Activated naive CD8-positive, alpha-beta T cell treated with anti-CD3 and anti-CD28 coated beads, Interleukin-2, amount 50 U/mL, for 16 hours (primary cell): ENCODE measurements at places on chromosomes 7 and 10.

GRCh38 chr7:121503039-121503438, 106.9 kb upstream of the FAM3C start:
- no peak for DNase-seq

GRCh38 chr7:89145801-89146200, 350.3 kb upstream of the TEX47 start:
- DNase-seq: no peak

DNA sequence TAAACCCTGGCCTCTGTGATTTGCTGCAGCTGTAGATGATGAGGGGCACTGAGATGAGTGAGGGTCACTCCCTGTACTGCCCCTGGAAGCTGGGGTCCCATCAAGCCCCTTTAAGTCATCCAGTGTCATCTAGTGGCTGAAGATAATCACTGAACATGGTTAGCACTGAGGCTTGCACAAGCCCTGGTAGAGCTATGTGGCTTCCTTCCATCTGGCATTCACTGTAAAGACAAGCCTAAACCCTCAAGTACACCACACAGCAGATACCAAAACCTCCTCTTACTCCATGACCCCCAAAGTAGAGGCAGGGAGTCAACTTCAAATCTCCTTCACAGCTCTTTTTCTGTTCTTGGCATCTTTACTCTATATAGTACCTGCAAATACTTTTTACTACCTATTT, 72.7 kb upstream of the MRLN start:
- DNase-seq: no peak

DNA sequence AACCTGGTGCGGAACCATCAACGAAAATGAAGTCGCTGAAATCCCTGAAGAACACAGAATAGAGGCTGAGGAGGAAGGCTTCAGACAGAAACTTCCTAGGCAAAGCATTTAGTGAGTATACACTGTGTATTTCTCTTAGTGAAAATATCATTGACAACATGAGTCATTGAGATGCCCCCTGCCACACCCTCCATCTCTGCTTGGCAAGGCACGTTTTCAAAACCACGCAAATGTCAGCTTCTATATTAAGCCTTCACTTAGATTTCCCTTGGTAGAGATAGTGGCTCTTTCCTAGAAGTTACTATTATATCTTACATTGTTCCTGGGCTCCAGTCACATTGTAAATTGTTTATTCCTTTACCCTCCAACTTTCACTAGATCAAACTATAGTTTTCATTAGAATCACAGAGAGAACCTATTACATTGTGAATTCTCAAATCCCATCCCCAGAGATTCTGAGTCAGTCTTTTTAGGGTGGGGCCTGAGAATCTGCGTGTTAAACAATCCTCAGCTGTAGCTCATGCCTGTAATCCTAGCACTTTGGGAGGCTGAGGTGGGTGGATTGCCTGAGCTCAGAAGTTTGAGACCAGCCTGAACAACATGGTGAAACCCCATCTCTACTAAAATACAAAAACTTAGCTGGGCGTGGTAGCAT, 4.6 kb upstream of the SKAP2 start:
- no peak for DNase-seq

GRCh38 chr7:104901240-104901619, 112.8 kb upstream of the KMT2E start:
- DNase-seq: no peak

DNA sequence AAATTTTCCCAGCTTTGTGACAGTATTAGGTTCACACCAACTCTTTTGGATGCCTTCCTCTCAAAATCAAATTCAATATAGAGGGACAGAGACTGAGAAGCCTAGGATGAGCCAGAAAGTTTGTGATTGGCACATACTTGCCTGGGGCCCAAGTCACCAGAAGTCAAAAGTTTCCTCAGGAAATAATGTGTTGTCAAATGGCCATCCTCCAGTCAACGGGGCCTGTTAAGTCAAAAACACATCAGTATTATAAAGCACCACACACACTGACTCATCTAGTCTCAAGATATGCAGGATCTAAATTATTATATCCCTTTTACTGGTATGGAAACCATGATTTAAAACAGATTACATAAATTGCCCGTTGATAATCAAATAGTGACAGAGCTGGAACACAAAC, 158.1 kb downstream of the AHR start:
- DNase-seq: no peak

DNA sequence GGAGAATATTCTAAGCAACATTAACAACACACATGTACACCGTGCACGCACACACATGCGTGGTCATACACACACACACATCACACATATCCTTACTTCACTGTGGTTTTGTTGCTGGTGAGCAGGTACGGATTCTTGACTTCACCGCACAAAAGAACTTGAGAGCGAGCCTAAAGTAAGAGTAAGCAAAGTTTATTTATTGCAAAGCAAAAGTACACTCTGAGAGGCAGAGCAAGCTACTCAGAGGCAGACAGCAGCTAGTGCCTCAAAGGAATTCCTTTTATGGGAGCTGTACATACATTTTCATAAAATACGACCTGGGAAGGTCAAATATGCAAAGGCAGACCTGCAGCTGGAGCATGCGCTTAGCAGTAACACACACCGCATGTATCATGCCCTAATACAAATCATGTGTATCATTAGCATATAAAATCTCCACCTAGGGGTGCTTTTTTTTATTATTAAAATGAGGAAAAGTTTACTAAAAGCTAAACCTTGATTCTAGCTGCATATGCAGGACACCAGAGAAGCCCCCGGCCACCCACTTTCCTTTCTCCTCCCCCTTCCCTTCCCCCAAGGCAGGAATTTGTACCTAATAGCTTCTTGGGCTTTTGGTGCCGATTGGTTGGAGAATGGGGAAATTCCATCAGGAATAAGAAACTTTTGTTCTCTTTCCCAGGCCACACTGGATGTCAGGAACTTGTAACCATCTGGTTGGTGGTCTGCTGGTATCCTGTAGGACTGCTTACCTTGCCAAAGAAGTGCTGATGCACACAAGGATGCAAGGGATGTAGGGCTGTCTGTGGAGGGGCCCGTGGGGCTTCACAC, 16.5 kb upstream of the GPR37 start:
- no peak for DNase-seq

DNA sequence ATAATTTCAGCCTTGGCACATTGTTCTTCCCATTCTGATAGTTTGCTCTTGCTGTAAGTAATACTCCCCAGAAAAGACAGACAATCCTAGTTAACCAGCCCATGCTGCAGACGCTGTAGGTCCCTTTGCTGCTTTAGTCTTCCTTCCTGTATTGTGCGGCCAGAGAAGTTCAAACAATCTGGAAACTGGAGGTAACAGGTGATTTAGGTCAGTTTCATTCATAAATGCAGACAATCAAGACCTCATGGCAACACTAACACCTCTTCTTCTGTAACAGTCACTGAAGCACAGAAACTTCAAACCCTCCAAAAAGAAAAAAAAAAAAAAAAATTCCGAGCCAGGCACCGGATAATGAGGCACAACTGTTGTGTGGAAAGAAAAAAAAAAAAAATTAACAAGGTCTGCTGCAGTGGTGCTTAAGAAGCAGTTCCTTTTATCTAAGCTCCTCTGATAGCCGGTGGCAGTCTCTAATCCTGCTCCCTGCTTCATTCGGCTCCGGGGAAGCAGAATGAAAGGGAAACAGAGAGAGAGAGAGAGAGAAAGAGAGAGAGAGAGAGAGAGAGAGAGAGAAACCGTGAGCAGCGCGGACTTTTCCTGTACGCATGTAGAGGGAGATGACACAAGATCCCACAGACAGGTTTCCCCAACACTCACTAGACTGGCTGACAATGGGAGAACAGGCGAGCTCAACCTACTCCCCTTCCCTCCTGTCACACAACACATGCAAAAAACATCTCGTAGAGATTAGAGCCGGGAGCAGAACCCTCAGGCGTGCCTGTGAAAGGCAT, at the start of gene SEMA3A:
TSS of gene SEMA3A (minus strand) at position 306 of the 788 bp plus-strand sequence. CDS start at position 103, 203 bp downstream.
- DNase-seq: no peak

DNA sequence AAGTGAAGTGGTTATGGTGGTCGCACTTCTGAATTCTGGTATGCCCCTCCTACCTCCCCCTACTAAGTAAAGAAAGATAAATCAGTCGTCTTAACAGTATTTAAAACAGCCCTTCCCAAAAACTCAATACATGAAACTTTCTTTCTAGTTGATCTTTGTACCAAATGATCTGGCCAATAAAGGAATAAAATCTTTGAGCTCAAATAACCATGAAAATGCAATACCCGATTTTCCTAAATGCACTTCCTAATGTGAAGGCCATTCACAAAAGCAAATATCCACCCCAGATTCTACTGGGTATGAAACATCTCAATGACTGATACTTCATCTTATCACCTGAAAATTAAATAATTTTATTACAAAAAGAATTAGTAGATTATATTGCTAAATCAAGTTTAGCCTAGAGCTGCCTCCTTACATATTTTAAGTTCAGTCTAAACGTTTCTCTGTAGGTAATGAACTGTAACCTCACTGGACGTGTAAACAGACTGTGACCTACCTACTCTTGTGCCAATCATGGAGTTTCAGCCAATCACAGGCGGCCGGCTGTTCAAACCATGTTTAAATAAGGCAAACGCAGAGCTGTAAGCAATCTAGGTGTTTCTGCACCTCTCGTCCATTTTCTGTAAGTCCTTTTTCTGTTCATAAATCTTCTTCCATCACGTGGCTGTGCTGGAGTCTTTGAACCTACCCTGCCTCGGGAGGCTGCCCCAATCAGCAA, 146.9 kb upstream of the AKR1E2 start:
- DNase-seq: no peak

DNA sequence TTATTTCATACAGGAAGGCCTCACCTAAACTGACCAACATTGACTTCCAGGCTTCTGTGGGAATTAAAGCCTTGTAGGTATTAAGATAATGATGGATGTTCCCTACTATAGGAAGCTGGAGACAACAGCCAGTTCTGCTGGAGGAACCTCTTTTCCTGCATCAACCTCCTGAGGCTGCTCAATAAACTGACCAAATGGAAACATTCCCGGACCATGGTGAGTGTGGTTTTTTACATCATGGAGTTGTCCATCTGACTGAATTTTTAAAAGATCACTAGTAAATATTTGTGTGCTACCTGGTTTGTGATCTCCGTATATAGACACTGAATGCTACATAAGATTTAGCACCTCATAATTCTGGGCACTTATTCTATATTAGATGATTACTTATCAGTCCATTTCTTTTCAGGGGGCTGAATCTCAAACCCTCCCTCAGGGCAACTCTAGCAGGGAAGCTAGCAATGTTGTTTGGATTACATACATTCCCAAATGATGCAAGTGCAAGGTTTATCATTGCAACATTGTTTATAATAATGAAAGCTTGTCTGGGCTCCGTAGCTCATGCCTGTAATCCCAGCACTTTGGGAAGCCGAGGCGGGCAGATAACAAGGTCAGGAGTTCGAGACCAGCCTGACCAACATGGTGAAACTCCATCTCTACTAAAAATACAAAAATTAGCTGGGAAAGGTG, 21.5 kb upstream of the SMKR1 start:
- no peak for DNase-seq

- DNase-seq: no peak
Observed at GRCh38 chr7:128167042-128167701, 73.9 kb upstream of the LEP start.

GRCh38 chr10:11838298-11838852, 15.2 kb downstream of the PROSER2 start:
- no peak for DNase-seq

DNA sequence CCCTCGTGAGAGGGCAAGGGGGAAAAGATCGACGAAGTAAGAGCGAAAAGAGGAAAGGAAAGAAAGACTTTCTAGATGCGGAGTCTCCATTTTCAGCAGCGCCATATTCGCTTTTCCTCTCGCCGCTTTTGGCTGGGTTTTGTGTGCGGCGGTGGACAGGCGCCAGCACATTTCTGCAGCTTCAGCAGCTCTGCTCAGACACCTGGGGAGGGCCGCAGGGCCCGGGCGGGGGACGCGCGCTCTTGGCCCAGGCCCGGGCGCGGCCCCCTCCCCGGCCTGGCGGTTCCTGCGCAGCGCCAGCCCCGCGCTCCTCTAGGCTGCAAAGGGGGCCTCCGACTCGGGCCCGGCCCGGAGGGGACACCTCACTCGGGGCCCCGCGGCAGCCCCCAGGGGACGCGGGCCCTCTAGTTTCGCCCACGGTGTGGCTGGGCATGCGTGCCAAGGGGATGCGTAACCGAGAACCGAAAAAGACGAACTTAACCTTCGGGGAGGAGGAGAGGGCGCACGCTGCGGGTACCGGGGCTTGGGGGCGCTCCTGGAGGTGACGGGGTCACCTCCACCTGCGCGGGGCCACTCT, 34.5 kb upstream of the EBLN1 start:
- DNase-seq: peak; percentile 47

DNA sequence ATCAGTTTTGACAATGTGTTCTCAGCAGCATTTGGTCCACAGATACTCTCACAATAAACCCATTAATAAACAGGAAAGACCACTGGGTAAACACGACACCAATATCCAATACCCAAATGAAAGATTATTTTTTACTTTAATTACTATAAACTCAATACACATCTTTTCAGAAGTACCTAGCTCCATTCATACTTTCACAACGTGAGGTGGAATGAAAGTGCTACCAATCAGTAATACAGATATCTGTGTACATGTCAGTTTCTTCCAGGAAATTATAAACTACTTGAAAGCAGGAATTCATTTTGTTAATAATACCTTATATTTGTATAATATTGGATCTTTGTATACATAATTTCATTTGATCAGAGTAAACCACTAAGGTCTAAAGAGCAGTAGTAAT, 11.9 kb downstream of the CDK6 start:
- DNase-seq: no peak

DNA sequence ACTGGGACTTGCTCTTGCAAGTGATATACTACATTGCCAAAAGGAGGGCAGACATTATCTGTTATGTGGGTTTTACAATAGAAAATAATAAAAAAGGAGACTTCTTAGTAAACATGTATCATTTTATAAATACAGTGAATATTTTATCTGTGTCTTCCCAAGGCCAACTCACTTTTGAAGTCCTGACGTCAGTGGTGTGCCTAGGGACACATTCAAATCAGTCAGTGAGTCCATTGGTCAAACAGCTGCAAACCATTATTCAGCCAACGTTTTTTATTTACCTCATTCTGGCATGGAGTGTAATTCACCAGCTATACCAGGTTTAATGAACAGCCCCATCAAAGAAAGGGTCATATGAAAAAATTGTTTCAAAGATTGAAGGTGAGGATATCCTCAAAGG, 263.7 kb downstream of the IPMK start:
- no peak for DNase-seq

- DNase-seq: no peak
Observed at GRCh38 chr10:114087255-114087654, 43.6 kb downstream of the ADRB1 start.

- DNase-seq: no peak
Observed at GRCh38 chr7:81175275-81175940, 256.6 kb upstream of the SEMA3C start.

- no peak for DNase-seq
Observed at GRCh38 chr7:101626069-101626671, 2.9 kb downstream of the MYL10 start.

GRCh38 chr10:35339942-35340341, 3.6 kb downstream of the CCNY start:
- no peak for DNase-seq

DNA sequence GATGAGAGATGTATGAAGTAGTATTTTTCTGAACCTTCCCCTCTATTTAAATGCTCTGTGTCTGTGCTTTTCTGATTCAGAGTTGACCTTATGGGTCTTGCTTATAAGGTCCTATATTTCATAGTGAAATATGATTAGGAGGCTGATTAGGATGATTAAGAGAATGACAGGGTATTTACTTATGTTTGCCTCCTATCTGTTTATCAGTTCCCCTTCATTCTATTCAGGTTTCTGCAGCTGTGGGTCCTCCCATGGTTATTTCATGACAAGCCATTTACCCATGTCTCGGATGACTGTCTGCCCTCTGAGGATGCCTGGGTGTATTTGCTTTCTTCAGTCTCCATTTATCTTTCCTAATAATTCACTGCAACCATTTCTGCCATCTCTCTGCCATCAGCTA, 16.9 kb downstream of the RPA3 start:
- no peak for DNase-seq

- DNase-seq: no peak
Observed at GRCh38 chr7:138569418-138569817, 109.4 kb downstream of the TRIM24 start.
